Effector CD8-positive, alpha-beta T cell (primary cell): ENCODE measurements at places on chromosomes 1 and 21.

DNA sequence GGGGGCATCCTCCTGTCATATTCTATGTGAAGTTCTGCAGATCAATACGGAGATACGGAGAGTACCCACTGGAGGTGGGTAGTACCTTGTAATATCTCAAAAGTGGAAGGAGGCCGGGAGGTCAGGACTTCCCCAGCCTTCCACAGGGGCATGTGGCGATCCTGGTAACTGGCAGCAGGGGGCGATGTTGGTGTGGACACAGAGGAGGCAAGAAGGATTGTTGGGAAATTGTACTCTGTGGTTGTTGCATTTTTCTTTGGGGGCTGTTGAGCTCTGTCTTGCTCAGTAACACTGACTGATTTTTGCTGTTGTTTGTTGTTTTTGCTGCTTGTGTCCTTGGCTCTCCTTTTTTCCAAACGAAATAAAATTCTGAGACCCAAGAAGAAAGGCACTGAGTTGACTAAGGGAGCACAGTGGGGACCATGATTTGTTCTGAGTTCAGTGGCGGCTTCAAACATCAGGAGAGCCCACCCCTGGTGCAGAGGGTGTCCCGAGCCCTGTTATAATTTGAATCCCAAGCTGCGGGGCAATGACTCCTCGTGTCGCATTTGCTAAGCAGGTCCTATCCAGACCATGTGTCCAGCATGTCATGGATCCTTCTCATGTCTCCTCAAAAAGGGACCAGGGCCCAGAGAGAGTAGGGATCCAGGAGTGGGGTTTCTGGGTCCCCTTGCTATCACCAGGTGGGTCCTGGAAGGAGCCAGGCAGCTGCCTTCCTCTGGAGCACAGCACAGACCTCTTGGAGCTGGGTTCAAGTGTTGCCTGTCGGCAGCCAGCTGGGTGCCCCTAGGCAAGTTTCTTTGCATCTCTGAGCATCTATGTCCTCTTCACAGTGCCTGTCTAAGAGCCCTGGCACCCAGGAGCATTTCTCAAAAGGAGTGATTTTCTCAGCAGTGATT is 22.8 kb downstream of the LHX4 start:
- DNase-seq: peak; percentile 14

DNA sequence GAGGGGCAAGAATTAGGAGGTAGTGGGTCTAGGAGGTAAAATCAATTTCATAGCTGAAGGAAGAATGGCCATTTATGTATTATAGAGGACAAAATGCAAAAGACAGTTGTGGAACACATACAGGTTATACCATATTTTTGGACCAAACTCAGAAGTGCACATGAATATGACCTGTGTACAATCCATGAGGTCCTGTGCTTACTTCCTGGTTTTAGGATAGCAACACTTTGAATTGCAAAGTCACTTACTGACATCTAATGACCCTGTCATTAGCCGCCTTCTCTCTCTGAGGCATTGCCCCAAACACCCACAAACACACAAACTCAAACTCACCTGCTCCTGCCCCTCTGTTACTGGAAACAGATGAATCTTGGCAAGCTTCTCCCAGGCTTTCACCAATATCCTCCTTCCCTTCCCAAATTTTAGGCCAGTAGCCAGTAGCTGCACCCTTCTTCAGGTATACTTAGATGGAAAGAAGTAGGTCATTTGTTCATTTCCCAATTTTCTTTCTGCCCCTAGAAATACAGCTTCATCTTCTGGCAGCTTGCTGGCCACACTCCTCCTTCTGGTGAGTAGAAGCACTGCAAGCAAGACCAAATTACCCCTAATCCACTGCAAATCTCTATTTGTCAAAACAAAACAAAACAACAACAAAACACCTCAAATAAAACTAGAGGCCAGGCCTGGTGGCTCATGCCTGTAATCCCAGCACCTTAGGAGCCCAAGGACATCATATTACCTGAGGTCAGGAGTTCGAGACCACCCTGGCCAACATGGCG is 13.7 kb upstream of the RPL5 start:
- DNase-seq: no peak

DNA sequence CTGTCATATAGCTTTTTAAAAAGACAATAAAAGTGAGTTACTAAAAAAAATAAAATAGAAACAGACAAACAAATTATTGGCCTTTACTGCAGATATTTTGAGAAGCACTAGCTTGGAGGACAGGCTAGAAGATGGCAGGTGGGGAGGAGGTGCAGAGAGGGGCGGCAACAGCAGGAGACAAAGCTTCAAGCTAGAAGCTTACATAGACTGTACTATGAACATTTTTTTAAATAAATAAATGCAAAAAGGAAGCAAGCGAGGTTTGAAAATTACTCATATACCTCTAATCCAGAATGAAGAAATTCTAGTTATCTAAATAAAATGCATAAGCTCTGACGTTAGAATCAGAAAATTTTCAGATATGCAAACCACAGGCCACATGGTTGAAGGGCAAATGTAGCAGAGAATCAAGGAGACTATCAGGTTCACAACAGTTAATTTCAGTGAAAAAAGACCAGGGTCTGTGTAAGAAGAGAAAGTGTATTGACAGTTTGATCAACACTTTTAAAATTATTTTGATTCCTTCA is 54.9 kb downstream of the NRIP1 start:
- no peak for DNase-seq

DNA sequence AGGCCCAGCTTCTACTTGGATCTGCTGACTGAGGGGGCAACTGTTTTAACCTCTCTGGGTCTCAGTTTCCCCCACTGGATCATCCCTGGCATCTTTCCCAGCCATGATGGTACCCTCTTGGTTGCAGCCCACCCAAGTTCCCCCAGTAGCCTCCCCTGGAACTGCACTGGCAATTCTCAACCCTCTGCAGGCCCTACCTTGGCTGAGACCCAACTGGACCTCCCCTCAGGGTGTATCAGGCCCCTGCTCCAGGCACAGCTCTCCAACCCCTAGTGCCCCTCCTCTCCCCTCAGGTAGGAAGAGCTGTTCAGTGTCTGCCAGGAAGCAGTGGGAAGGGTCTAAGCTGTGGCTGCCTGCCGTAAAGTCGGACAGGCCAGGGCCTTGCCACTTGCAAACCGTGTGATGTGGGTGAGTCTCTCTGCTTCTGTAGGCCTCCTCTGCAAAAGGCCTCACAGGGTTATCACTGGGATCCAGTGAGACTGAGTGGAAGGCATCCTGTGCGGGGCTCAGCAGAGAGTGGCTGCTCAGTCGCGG is 32.1 kb downstream of the RHBG start:
- DNase-seq: no peak

- DNase-seq: no peak
Measured at GRCh38 chr1:223708001-223708359, 4.4 kb upstream of the CAPN2 start.

DNA sequence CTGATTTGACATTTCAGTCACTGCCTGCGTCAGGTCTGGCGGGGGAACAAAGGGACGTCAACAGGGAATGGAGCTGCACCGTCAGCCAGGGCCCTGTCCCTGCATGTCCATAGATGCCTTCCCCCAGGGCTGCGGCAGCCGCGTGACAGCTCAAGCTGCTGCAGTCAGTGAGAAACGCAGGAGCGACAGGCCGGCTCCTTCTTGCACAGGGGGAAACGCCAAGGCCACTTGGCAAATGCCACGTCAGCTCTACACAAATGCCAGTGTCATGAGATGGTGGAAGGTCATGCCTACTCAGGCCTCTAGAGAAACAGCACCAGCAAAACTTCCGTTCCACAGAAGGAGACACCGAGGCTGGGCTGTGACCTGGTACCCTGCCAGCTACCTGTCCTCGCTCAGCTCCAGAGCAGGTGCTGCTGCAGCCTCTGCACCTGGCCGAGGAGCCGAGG is 37.7 kb downstream of the SYF2 start:
- no peak for DNase-seq

DNA sequence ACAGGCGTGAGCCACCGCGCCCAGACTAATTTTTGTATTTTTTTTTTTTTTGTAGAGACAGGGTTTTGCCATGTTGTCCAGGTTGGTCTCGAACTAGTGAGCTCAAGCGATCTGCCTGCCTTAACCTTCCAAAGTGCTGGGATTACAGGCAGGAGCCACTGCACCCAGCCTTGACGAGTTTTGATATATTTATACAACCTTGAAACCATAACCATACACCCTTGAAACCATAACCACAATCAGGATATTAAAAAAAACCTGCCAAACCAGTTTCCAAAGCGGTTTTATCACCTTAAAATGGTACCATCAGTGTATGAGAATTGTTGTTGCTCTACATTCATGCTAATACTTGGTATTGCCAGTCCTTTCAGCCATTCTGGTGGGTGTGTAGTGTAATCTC is 3.7 kb upstream of the PHACTR4 start:
- no peak for DNase-seq

GRCh38 chr1:162087111-162087510 is 17.6 kb downstream of the NOS1AP start:
- DNase-seq: no peak

- no peak for DNase-seq
Measured at GRCh38 chr1:201108614-201109013, 3.6 kb downstream of the CACNA1S start.

GRCh38 chr1:215905493-215906115 is 338.5 kb downstream of the KCTD3 start:
- no peak for DNase-seq

DNA sequence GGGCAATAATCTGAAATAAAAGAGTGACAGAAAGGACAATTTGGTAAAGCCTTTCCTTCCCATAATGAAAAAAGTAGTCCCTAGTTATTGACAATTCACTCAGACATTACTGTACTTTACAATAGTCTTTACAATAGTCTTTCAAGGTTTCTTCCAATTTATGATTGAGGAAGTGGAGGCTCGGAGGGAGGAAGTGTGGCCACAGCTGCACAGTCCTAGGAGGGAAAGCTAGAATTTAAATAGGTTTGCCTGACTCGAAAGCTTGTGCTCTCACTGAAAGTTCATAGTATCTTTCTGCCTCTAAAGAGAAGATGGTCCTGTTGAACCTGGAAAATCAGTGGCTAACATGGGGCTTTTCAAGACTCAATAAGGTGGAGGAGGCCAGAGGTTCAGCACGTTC is 203.2 kb downstream of the SDCCAG8 start:
- no peak for DNase-seq

DNA sequence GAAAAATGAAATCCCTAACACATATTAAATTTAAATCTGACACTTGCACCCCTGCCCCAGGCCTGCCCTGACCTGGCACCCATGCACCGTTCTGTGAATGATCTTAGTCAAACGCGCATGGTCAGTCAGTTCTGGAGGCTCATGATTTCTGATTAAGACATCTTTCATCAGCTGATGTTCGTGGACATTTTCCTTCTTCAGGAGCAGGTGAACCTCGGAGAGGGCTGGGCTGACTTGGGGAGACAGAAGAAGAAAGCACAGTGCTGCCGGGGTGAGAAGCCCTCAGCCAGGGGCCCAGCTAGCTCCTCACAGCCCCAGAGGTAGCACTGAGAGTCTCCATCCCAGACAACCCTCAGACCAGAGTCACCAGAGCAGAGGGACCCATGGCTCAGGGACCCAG is 134.5 kb upstream of the AJAP1 start:
- DNase-seq: no peak

- DNase-seq: no peak
Measured at GRCh38 chr1:160818207-160818937, 22.4 kb downstream of the LY9 start.

GRCh38 chr21:33265664-33266049 is 510 bp upstream of the IL10RB start:
- no peak for DNase-seq

GRCh38 chr1:180299479-180300221 is 69.6 kb downstream of the LHX4 start:
- no peak for DNase-seq

GRCh38 chr1:228655796-228656394 is 79.4 kb upstream of the RHOU start:
- DNase-seq: no peak

GRCh38 chr1:41846625-41847405 is 71.9 kb downstream of the HIVEP3 start:
- DNase-seq: no peak

DNA sequence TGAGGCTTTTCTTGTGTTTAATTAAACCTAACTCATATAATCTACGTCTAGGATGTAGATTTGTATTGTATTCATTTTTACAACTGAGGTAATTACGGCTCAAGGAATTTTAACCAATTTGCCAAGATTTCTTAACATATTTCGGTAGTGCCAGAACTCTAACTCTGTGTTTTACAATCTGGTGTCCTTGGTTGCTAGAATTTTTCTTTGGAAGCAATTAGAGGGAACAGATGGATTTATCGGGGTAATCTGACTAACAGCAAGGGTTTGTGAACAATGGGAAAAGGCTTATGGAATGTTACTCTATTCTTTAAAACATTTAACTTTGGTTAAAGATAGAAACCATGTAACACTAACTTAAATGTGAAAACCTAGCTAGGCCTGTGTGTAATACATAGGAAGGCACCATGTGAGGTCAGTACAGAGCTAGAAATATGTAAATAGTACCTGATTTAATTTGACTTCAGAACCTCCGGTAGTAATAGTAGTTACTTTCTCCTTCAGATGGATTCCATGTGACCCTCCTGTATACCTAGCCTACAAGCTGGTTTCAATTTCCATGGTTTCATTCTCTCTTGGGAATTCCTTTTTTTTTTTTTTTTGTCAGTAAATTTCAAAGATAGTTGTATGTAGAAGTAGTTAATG is 1.2 kb downstream of the MTF2 start:
- no peak for DNase-seq

DNA sequence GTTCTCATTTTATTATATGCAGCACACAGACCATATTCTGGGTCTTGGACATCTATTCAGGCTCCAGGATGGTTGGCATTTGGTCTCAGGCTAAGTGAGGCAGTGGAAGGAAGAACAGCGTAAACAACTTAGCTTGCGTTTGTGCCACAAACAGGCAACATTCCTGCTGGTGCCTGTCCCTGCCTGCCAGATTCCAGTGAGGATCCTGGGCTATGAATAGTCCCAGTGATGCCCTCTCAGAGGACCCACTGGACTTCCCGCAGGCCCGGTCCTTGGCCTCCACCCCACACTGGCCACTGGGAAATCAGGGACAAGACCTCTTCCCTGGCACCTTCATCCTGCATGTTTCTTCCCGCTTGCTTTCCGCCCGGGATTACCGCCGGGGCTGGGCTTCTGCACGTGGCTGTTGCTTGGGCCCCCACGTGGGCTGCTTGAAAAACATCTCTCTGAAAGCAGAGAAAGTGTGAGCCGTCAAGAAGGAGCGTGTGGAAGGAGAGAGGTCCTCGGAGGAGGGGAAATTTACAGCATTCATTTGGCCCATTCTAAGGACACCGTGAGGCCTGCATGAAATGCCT is 145.1 kb upstream of the WNT4 start:
- DNase-seq: no peak

DNA sequence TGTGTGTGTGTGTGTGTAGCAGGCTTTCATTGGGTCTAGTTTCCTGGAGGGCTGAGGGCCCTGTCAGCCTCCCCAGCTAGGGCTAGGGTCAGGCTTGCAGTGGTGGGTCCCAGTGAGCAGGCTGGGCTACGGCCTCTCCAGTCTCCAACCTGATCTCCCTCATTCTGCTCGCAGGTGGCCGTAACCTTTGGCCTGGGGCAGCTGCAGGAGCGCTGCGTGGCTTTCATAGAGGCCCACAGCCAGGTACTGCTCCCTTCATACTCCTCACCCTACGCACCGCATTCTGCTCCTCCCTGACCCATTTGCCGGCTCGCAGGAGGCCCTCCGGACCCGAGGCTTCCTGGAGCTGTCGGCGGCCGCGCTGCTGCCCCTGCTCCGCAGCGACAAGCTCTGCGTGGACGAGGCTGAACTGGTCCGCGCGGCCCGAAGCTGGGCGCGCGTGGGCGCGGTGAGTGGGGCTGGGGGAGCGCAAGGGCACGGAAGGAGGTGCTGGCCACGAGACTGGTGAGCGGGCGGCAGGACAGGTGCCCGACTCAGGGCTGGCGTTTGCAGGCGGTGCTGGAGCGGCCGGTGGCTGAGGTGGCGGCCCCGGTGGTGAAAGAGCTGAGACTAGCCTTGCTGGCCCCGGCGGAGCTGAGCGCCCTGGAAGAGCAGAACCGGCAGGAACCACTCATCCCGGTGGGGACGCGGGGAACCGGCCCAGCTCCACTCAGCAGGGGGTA is 4.7 kb downstream of the BTBD19 start:
- DNase-seq: no peak
